ENCODE measurements at places on chromosomes 5 and 9. TPM values are rescaled to one million over a fixed set of nuclear protein-coding genes. Genes with fewer than 3 reads are reported as not detected.

GRCh38 chr5:94944160-94944559 lies 325.7 kb downstream of the SLF1 start:
- no peak for DNase-seq

DNA sequence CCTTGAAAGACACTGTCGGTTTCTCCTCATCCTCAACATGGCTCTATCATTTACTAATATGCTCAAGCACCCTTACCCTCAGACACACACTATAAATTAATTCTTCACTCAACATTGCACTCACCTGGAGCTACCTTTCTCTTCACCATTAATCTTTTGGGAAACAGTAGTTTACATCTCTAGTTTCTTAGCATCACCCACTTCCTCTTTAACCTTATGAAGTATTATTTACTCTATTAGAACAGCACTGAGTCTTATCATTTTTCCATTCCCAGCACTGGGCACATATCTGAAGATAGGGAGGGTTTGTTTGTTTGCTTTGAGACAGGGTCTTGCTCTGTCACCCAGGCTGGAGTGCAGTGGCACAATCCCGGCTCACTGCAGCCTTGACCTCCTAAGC lies 213.5 kb downstream of the SMARCA2 start:
- DNase-seq, result no peak

DNA sequence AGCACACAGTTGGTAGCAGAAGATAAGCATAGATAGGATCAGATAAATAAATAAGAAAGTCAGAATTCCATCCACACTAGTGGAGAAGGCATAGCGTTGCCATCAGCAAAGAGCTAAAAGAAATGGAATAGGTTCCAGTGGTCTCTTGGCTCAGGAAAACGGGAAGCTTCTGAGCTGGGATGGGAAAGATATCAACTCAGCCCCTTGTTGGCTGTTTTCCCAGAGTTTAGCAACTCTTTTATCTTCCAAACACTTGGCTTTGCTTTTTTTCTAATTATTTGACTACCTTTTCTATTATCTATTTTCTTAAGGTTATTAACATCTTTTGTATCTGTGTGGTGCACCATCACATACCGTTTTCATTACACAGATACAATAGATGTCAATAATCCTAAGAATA lies 445.7 kb upstream of the TRPC7 start:
- no peak for DNase-seq

GRCh38 chr5:157106630-157107461 lies 2.0 kb downstream of the HAVCR2 start:
- DNase-seq, result no peak

- DNase-seq, result no peak
Observed at GRCh38 chr9:120891245-120891883, 14.4 kb upstream of the PHF19 start.

Gene ZBED3
- 7.3 TPM for polyA plus RNA-seq

Gene RASA1
- 67.3 TPM for polyA plus RNA-seq

Gene SPINK13
- polyA plus RNA-seq, result not detected

Gene NFX1
- 39.2 TPM for polyA plus RNA-seq

Measured in AG04450 (cell line).